ENCODE measurements at places on chromosomes 2 and 18.

DNA sequence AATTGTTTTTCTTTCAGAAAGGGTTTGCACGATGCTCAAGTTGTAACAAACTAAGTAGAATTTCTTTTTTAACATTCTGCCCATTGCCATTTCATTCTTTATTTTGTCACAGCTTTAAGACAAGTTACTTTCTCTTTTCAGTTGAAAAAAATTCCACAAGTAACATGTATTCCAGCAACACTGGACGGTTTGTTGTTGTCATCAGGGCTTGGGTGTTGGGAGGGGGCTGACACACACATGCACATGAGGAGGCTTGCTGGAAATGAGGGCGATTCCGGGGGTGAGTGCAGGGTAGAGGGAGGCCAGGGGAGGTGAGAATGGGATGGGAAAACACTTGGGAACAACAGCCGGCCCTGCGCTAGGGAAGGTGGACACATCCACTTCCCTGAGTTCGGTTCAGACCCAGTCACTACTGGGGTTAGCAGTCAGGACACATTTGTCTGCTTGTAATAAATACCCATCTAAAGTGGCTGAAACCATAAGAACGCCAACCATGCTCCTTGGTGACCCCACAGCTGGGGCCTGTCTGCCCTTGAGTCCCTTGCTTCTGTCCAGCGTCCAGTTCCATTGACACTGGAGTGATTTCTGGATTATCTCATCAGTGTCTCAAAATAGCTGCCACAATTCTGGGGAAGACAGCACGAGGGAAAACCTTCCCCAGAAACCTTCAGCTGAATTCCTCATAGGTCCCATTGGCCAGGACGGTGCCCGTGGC lies 141.8 kb upstream of the BCL2L11 start:
- no peak for DNase-seq

- no peak for DNase-seq
These were observed 90.5 kb downstream of the INHBB start for GRCh38 chr2:120436460-120436739.

DNA sequence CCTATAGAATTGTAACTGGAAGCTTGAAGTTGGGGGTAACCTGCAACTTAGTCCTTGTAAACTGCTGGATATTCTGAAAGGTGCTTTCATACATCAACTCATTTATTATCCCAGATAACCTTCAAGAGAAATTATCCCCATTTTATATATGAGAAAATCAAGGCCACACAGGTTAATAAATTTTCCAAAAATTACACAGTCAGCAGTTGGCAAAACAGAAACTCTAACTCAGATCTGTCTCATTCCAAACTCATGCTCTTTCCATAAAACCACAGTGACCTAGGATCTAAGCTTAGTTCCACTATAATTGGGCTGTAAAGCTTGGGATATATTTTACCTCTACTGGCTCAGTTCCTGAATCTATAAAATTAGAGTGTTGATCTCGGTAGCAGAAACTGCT lies 167.6 kb upstream of the DDX18 start:
- DNase-seq = no peak

DNA sequence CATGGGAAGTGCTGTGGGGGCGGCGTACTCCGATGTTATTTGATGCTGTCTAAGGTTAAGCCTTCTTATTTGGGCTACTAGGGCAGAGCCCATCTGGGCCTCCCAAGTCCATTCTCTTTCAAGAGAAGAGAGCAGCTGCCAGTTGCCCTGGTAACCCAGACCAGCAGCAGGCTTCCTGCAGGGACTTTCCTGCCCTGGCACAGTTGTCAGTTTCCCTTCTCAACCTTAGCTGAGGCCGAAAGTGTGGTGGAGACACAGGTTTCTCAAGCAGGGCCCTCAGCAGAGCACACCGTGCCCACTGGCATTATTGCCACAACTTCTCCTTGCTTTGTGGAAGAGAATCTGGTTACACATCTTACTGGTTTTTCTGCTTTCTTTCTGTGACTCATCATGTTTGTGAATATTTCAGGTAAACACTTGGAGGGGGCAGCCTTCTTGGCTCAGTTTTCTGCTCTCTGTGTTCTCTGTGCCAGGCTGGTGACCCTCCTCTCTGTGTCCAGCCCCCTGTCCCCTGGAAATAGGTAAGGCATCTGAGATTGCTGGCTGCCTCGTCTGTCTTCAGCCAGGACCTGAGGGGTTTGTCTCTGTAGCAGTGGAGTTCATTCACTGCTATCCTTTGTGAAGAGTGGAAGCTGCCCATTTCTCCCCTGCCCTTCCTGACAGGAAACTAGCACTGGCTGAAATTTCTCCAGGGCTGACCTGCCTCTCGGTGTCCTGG lies 111.0 kb downstream of the B3GNT2 start:
- DNase-seq = no peak

DNA sequence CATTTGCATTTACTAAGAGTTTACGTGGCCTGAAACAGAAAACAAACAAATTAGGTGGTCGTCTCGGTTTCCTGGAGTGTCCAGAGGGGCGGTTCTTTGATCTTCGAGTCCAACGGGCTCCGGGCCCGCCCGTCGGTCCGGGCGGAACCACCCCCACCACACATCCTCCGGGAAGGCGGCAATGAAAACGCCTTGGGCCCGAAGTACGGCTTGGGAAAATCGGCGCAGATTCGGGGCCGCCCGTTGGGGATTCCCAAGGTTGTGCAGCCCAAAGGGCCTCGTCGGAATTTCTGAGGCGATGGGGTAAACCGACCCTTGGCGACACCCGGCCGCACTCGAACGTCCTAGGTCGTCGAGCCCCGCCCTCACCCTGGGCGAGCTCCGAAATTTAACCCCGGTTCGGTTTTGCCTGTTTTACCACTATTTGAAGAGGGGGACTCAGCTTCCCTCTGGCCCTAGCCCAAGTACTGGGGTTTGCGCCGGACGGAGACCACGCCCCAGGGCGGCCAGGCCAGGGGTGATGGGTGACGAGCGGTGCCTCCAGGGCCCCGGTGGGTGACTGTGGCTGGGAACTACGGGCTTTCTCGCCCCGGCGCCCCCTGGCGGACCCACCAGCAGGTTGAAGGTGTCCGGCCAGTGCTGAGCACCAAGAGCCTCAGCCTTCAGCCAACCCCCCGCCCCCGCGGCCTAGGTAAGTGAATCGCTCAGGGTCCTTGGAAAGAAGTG lies 1.9 kb upstream of the CFAP53 start:
- DNase-seq = peak; percentile 93

DNA sequence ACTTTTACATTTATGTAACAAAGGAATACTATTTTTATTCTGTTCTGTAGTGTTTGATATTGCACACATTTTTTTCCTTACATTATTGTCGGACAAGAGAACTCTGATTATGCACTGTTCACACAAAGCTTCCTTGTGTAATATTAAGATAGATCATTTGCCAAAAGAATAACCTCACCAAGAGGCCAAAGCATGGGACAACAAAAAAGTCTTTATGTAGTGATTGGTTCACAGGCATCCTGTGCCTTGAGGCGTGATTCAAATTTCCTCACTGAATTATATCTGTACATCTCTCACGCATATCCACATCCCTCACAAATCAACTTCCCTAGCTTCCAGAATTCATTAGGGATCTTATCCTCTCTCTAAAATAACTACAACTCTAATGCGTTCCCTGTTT lies 642.7 kb downstream of the NR4A2 start:
- DNase-seq = no peak

GRCh38 chr2:186460465-186460864 lies 25.6 kb upstream of the ZC3H15 start:
- DNase-seq = no peak

GRCh38 chr2:88258208-88258607 lies 88.1 kb downstream of the THNSL2 start:
- DNase-seq = no peak

GRCh38 chr2:137155356-137156104 lies 390.2 kb downstream of the THSD7B start:
- no peak for DNase-seq

GRCh38 chr2:189253836-189254235 lies 74.3 kb upstream of the COL5A2 start:
- no peak for DNase-seq

DNA sequence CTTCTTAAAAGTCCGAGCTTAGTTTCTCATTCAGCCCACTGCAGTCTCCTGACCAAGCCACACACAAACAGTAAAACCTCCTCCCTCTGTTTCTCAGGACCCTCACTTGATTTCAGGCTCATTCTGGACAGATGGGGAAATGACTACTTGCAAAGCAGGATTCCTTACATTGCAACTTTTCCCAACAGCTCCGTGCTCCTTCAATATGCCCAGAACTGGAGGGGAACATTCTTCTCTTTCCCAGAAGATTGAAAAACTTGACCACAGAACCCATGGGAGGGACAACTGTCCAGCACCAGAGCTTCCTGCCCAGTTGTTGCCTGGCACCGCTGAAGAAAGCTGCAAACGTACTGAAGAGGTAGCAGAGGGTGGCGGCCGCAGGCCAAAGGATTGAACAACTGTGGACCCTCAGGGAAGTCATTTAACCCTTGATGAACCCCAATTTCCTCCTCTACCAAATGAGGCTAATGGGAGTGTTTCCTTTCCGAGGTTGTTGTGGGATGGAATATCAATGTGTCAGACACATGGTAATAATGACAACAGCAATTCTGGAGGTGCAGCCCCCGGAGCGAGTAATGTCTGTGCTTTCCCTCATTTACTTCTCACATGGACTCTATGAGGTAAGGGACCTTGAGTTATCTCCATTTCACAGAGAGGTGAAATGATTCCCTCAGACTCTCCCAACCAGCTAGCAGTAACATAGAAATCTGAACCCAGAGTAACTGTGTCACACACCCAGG lies 25.0 kb downstream of the BCL11A start:
- DNase-seq = no peak

GRCh38 chr2:110702514-110703380 lies 24.9 kb upstream of the BUB1 start:
- no peak for DNase-seq

DNA sequence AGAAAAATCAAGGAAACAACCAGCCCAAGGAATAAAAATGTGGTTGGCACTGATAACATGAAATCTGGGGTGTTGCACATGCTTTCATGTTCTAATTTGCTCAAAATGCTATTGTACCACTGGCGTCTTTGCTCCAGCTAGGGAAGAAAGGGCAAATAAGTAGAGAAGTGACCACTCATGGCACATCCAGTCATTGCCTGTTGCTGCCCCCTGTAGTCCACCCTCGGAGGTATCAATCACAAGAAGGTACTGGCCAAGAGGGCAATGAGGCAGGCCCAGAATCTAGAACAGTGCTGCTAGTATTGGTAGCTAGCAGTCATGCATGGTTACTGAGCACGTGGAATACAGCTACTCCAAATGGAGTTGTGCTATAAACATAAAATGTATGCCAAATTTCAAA lies 213.4 kb downstream of the CDCA7 start:
- DNase-seq = no peak

DNA sequence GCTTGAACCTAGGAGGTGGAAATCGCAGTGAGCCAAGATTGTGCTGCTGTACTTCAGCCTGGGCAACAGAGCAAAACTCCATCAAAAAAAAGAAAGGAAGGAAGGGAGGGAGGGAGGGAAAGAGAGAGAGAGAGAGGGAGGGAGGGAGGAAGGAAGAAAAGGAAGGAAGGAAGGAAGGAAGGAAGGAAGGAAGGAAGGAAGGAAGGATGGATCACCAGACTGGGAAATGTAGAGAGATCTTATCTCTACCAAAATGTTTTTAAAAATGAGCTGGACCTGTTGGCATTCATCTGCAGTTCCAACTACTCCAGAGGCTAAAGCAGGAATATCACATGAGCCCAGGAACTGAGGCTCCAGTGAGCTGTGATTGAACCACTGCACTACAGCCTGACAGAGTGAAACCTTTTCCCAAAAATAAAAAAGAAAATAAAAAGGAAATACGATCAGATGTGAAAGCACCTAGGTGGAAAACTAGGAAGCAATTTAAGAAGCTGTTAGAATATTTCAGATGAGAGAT lies 239.4 kb downstream of the CDH7 start:
- DNase-seq = no peak

DNA sequence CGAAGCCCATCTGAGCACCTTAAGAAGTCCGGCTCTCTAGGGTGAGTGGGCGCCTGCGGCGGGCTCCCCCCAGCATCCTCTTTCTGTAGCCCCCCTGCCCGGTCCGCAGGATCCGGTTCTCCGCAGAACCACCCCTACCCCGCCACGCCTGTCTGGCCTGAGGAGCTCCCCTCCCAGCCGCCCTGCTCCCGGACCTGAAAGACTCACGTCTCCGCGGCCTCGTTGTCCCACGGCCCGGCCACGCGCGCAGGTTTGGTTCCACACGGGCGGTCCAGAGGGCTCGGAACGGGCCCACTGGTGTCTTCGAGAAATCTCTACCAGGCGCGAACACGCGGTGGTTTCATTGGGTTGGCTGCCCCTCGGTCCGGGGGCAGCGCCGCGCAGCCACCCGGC lies 237 bp downstream of the SLC39A6 start:
- DNase-seq = no peak

DNA sequence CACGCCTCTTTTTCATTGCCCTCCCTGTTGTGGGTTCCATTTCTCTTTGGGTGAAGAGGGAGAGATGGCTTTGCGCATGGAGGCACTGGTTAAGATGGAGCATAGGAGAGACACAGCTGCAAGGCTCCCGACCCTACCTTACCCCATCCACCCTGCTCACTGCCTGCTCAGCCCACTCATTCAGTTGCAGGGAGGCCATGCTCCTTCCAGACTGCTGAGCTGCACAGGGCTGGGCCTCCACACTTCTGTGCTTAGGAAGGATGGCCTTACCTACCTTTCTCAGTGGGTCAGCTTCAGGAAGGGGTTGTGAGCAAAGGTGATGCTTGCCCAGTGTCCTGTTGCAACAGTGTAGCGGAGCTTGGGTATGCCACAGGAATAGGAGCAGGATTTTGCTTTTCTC lies 127.8 kb downstream of the CTIF start:
- no peak for DNase-seq

- no peak for DNase-seq
These were observed 18.3 kb downstream of the ERBB4 start for GRCh38 chr2:212520340-212520739.

DNA sequence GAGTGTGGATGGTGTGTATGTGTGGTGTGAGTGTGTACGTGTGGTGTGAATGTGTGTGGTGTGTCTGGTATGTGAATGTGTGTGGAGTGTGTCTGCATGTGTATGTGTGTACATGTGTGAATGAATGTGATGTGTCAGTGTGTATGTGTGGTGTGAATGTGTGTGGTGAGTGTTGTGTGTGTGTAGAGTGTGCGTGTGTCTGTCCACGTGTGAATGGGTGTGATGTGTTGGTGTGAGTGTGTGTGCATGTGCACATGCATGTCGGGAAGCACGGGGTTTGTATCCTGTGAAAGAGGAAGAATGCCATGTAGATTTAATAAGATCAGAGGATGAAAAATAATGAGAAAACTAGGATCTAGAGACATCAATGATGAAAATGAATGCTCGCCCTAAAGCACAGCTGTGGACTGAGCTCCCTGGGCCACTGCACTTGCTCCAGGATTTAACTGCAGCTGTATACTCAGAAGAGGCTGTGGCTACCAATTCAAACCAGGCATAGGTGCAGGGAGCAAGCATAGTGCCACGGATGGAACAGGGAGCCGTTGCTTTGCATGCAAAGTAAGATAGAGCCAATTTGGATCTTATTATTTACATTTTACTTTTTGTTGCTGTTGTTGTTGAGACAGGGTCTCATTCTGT lies 122.7 kb downstream of the DOCK10 start:
- DNase-seq = no peak

- no peak for DNase-seq
These were observed 215.3 kb upstream of the DSEL start for GRCh38 chr18:67731851-67732250.
